ENCODE measurements at places on chromosomes 1 and 21.

GRCh38 chr1:232557502-232558191 is 72.3 kb downstream of the SIPA1L2 start:
- peak; percentile 32 for ATAC-seq

- ATAC-seq: no peak
Observed at GRCh38 chr1:236980673-236981072, 23.6 kb downstream of the MT1HL1 start.

GRCh38 chr1:245154429-245155271 is at the start of gene KIF26B:
TSS of gene KIF26B (plus strand) at chr1:245154985. CDS start at chr1:245155425, 440 bp downstream.
- peak; percentile 20 for ATAC-seq

- ATAC-seq: peak; percentile 1
Observed at GRCh38 chr1:145962157-145963102, 1.9 kb downstream of the ANKRD34A start.

DNA sequence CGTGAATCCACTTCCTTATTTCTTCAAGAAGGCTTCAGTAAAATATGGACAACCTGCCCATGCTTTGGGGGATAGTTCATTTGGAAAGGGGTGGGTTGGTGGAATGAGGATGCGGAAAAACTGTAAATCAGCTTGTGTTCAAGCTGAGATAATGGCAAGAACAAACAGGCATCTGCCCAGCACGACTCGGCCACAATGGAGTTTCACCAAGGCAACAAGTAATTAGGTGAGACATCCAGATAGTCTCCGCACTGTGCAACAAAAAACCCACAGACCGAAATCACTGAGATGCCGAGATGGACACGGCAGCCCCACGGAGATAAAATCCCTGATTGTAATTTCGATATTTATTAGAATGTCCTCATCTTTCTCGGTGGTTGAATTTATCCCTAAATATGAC is 455.2 kb downstream of the AJAP1 start:
- no peak for ATAC-seq

DNA sequence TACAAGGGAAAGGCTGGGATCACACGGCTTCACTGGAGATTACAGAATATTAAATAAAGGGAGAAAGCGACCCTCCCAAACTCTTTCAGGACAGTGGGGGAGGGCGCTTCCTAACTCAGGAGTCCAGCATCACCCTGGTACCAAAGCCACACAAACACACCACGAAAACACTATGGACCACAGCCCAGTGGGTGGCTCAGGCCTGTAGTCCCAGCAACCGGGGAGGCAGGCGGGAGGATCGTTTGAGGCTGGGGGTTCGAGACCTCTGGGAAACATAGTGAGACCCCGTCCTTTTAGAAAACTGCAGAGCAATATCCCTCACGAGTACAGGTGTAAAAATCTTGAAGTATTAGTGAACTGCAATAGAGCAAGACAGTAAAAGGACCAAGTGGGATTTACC is 16.0 kb downstream of the TRIM11 start:
- no peak for ATAC-seq

DNA sequence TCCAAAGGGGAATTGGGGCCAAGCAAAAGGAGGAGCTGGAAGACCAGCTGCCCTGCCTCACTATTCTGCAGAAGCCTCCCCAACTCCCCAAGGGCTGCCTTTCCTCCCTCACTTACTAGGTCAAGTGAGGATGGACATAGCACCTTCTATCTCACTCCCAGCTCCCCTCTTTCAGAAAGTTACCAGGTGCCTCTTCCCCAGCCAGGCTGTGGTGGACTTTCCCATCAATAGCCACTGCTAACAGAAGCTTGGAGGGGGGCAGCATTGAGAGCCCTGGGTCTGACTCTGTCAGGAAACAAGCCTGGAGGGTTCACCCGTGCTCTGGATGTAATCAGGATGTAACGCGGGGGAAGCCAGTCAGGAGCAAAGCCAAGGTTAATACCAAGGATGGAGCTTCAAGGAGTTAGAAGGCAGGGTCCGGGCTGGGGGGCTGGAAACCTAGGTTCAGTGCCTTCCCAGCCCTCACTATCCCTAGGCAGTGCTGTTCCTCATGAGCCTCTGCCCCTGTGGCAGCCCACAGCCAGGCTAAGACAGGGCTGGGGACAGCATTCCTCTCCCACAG is 127.8 kb upstream of the NGF start:
- no peak for ATAC-seq

GRCh38 chr1:107473065-107473464 is 332.2 kb downstream of the NTNG1 start:
- ATAC-seq: no peak

- no peak for ATAC-seq
Observed at GRCh38 chr1:51192213-51192843, 43.7 kb upstream of the RNF11 start.

GRCh38 chr1:22635436-22635835 is 992 bp upstream of the C1QA start:
- ATAC-seq: no peak

GRCh38 chr1:185534801-185535200 is 199.4 kb upstream of the HMCN1 start:
- ATAC-seq: no peak

Measured in activated T-helper 17 cell treated with anti-CD3 and anti-CD28 coated beads, Interleukin-2, amount 50 U/mL, for 72 hours (primary cell).